ENCODE measurements at places on chromosomes 7 and 10.

- no peak for DNase-seq
These were observed 21.4 kb upstream of the PAX2 start for GRCh38 chr10:100723770-100724530.

- DNase-seq, result no peak
These were observed 78.3 kb downstream of the MMRN2 start for GRCh38 chr10:86878983-86879713.

- DNase-seq, result no peak
These were observed 225.1 kb downstream of the TFEC start for GRCh38 chr7:115805458-115805857.

- DNase-seq, result no peak
These were observed 21.9 kb downstream of the UNC5B start for GRCh38 chr10:71234004-71234894.

GRCh38 chr7:87380905-87381304 lies 35.4 kb downstream of the CROT start:
- no peak for DNase-seq

- DNase-seq, result no peak
These were observed 46.3 kb downstream of the PLEKHA8 start for GRCh38 chr7:30074422-30075030.

DNA sequence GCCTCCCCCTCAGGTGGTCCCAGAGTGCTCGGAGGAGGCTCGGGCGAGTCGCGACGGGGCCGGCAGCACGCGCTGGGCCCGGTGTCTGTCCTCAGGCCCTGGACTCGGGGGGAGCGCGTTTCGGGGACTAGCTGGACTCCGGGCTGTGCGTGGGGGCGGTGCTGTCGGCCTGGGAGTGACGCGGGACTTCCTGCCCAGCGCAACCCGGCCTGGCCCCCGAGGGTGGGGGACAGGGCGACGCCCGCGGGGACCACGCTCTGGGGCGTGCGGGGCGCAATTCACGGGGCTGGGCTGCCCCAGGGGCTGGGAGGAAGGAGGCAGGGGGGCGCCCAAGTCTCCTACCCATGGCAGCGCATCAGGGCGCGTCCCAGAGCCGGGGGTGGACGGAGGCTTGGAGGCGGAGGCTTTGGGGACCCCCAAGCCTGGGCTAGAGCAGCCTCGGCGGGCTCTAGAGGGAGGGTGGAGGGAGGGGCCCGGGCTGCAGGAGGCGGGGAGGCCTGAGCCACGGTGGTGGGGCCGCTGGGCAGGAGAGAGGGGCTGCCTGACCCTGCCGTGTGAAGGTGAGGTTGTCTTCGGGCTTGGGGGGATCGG lies 2.3 kb upstream of the VENTX start:
- no peak for DNase-seq

- no peak for DNase-seq
These were observed 699 bp downstream of the GHITM start for GRCh38 chr10:84140036-84140379.

- no peak for DNase-seq
These were observed 29.3 kb upstream of the DDX50 start for GRCh38 chr10:68871731-68872342.

GRCh38 chr7:27203964-27204594 lies 4.2 kb upstream of the HOXA13 start:
- no peak for DNase-seq

GRCh38 chr10:50614444-50615137 lies 9.2 kb downstream of the SGMS1 start:
- DNase-seq, result no peak

DNA sequence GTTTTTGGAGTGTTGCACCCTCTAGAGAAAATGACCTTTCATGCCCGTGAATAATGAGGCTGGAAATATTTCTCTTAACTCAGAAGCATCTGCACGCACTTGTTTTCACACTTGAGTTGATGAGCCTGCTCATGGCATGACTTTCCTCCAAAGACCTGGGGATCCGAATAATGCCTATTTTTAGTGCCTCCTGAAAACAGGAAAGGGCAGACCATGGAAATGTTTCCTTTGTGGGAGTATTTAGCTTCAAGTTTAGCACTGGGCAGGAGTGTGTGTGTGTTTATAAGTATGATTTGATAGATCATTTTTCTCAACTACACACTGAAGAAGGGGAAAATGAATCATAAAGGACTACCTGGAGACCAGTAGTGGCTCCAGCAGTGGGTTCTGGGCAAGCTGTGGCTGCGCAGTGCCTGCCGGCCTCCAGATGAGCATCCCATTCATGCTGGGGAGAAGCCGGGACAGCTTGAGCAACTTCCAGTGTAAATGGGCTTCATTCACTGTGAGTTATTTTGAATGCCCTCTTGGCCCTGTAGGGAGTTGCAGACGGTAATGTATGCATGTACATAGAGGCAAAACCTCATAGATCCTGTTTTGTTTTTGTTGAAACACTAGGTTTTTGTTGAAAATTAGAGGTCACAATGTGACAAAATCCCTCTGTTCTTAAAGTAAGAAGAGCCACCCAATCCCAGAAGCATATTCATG lies 117.8 kb upstream of the INSYN2A start:
- DNase-seq, result no peak

- DNase-seq, result no peak
These were observed 158.2 kb upstream of the PRKCQ start for GRCh38 chr10:6738112-6738768.

DNA sequence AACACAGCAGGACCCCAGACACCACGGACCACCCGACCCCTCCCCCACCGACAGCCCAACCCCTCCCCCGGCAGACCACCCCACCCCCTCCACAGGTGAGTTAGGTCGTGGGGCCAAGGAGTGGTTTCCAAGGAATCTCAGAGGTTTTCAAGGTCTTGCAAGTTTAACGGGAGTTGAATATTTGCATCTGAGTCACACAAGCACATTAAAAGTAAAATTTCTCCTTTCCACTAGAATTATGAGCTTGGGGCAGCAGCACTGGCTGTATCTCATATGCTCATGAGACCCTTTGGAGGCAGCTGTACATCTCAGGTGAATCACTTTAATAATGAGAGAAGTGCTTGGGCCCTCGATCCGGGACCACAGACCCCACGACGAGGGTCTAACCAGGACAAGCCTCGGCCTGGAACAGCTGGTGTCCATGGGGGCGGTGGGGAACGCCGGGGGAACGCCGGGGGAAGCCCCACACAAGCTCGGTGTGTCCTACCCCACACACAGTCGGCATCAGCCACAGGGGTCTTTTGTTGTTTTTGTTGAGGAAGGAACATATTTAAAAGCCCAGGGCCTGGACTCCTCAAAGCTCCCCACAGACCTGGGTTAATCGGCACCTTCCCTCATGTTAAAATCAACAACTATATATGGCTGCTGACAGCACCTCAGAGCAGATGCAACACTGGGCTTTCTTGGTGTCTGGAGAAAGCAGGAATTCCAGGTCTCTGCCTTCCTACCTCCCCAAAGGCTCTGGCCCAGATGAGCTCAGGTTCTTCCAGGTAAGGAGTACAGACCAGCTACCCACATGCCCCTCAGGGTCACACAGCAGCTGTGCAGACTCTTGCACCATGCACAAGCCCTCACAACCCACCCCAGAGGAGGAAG lies 130.3 kb downstream of the DIP2C start:
- no peak for DNase-seq

- no peak for DNase-seq
These were observed 21.3 kb upstream of the ZNF467 start for GRCh38 chr7:149794661-149795060.

- no peak for DNase-seq
These were observed 250.3 kb downstream of the CNTNAP2 start for GRCh38 chr7:146366938-146367337.

DNA sequence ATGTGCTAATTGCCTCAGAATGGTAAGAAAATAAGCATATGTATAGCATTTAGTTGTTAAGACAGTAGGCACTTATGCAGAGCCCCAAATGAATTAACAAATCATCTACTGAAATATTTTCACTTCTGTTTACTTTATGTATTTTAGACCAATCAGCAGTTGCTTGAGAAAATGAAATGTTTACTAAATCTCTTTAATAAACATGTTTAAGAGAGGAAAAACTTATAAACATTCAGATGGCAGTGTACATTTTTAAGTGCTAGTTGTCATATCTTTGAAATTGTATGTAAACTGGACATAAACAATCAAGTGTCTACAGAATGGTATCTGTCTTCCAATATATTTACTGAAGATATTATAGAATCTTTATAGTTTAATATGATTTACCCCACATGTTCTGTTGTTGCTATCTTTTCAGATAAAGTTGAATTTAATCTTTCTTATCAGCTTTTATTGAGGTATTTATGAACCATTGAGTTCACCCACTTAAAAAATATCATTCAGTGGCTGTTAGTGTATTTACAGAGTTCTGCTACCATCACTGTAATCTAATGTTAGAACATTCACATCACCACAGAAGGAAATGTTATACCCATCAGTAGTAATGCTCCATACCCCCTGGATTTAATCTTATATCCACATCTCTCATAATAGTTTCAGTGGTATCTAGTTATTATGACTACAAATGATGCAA lies 264.3 kb downstream of the ADK start:
- no peak for DNase-seq

- no peak for DNase-seq
These were observed 182.1 kb upstream of the SHH start for GRCh38 chr7:155994279-155994811.

GRCh38 chr10:123147635-123148413 lies at the start of gene HMX2:
Gene HMX2 (plus strand): TSS chr10:123148136. CDS start chr10:123148379, 243 bp downstream.
- no peak for DNase-seq

DNA sequence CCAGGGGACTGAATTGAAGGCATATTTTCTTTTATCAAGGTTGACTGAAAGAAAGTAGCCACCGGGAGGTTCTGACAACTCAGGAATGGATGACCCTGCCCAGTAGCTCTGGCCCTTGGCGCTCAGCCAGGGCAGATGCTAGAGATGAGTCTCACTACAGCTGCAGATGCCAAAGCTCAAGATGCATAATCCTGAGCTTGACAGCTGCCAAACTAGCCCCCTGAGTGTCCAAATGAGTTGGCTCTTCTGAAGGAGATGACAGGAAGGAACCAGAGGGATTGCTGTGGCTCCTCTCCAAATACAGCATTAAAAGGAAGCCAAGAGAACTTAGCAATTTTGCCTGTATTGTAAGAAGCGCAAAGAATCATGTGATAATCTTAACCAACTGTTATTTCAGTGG lies 78.4 kb downstream of the NXPH1 start:
- DNase-seq, result no peak

- DNase-seq, result no peak
These were observed 9.1 kb downstream of the CREB3L2 start for GRCh38 chr7:137992550-137993394.

- DNase-seq, result no peak
These were observed 53.0 kb downstream of the PARP12 start for GRCh38 chr7:140009735-140010134.

- no peak for DNase-seq
These were observed at the start of gene LIPN for GRCh38 chr10:88759366-88760101. Gene LIPN (plus strand): TSS chr10:88760020. CDS start chr10:88761406, 1,386 bp downstream.

GRCh38 chr10:62047960-62048383 lies 146.5 kb downstream of the ARID5B start:
- no peak for DNase-seq

DNA sequence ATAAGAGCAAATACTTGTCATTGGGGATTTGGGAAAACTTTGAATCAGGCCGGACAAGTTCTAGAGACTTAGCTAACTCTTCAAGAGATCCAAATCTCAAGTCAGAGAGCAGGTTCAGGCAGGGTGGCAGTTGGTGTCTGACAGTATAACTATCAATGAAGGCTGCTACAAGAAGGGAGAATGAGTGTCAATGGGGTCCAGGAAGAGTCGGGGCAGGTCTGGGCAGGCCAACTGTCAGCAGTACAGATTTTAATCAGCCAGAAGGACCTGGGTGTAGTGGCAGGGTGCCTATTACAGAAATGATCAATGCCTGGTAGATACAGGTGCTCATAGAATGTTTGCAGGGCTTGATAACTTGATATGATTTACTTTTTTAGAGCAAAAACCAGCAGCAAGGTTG lies 751.1 kb downstream of the GRM8 start:
- no peak for DNase-seq

DNA sequence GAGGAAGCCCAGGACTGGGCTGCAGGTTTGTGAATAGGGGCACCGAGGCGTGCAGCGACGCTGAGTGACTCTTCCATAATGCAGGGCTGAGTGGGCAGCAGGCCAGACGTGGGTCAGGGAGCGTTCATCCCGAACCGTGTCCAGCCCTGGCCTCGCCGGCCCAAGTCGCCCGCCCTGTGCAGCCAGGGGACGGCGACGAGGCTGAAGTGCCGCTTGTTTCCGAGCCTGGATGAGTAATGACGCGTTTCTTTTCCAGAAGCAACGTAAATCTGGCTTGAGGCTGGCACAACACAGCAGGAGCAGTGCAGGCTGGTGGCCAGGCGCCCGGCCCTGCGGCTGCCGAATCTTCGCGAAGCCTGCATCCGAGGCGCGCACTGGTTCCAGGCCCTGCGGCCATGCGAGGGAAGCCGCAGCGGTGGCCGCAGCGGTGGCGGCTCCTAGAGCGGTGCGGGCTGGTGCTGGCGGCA lies 74.0 kb upstream of the SEC61G start:
- no peak for DNase-seq

GRCh38 chr10:28709001-28709710 lies 31.8 kb downstream of the BAMBI start:
- DNase-seq, result no peak

- no peak for DNase-seq
These were observed 24.9 kb upstream of the PTPRN2 start for GRCh38 chr7:158612546-158612945.

GRCh38 chr10:131692686-131693334 lies 208.0 kb upstream of the PPP2R2D start:
- no peak for DNase-seq

GRCh38 chr7:126361183-126361582 lies 891.6 kb downstream of the GRM8 start:
- no peak for DNase-seq

- DNase-seq, result no peak
These were observed 69.6 kb downstream of the SDHAF3 start for GRCh38 chr7:97187067-97187466.

DNA sequence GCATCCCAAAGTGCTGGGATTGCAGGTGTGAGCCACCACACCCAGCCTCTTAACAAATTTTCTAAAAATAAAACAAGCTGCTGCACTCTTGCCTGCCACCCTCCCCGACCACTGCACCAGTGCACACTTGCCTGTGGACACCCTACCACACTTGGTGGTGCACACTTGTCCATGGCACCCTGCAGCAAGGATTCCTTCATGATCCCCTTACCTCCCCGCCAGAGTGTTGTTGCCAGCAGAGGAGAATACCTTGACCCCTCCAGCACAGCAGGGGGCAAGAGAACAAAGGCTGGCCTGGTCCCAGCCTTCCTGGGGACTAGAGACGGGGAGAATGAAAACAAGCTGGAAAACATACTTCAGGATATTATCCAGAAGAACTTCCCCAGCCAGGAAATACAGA lies 65.9 kb upstream of the KCND2 start:
- no peak for DNase-seq

DNA sequence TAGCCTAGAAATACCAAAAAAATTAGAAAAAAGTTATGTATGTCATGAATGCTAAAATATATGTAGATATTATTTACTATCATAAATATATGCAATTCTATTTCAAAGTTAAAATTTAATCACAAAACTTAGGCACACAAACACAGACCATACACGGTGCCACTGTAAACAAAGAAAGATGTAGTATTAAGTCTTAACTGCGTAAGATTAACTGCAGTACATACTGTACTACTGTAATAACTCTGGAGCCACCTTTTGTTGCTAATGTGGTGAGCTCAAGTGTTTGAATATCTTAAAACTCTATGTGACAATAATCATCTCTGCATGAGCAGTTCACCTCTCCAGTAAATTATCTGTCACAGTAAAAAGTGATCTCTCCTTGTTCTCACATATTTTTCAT lies 23.6 kb downstream of the GDI2 start:
- no peak for DNase-seq

- DNase-seq, result no peak
These were observed 48.6 kb downstream of the ARHGAP19 start for GRCh38 chr10:97243836-97244235.

- DNase-seq, result no peak
These were observed 3.7 kb upstream of the IFIT1B start for GRCh38 chr10:89373916-89374711.
